ENCODE measurements at places on chromosomes 4 and X.

DNA sequence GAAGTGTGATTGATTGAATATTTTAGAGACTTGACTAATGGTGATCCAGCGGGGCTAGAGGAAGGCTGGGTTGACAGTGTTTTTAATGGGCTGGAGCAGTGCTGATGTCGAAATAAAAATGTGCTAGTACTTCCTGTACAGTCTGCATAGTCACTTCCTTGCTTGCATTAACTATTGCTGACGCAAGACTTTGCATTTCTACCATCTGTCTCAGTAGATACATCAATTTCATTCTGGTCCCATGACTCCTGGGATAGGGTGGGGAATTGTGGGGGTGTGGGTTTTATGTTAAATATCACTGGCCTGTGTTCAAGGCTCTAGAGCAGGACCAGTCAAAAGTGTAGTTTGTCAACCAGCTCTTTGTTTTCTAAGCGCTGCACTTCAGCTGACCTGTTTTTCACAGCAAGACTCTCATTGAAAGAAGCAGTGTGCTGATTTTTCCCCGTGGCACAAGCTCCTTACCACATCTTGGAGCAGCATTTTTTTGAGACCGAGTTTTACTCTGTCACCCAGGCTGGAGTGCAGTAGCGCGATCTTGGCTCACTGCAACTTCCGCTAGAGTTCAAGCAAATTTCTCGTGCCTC lies 35.2 kb upstream of the PHEX start:
- DNase-seq, result no peak

DNA sequence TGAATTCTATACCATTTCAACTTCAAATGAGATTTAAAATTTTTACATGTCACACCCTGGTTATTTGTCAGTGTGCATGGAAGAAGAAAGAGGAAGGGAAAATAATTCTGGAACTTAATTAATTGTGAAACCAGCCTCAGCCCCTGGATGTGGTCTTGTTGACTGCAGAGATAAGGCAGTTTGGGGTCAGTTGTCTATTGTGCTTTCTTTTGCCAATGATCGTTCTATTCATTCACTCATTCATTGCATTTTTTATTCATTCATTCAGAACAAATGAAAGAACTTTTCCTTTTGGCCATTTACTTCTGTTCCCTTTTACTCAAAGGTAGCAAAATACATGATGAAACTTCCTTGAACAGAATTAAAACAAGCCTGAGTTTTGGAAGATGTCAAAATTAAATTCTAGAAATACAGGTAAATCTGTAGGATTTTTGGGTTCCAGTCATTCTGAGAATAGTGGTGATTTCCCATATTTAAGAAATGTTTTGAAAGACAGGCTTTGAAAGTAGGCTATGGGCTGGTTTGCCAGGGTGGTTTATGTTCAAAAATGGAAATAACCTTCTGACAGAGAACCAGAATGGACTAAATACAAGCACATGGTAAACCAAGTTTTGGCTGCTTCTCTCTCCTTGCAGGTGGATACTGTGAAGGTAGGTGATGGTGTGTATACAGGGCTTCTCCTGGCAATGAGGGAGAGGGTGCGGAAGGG lies 35.7 kb downstream of the PARM1 start:
- DNase-seq, result no peak

DNA sequence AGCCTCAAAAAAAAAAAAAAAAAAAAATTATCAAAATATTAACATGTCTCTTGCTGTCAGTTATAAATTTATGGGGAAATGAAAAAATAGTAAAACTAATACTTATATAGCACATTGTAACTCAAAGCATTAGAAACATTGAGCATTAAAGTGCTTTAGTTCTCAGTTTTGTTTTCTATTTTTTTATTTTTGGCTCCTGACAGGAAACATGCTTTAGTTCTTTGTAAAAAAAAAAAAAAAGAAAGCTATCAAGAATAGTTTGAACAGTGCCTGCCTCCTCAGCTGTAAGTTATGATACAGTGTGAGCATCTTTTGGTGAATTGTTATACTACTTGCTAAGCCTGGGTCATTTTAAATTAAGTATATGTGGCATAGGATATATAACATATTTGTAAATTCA lies 5.1 kb upstream of the CENPC start:
- DNase-seq, result no peak

DNA sequence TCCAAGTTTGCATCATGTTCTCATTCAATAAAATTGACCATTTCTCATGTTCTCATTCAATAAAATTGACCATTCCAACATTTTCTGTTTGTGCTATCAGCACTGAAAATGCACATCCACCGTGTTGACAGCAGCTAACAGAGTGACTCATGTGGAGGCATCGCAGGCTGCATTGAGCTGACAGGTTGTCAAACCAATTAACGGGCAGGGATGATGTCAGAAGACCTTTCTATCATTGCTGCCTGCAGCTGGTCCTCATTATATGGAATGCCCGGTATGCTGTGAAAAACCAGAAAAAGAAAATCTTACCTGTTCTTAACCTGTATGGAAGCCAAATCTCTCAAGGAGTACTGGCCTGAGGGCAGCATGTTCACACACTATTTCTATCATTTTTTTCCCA lies 202.0 kb downstream of the SMIM20 start:
- DNase-seq, result no peak

DNA sequence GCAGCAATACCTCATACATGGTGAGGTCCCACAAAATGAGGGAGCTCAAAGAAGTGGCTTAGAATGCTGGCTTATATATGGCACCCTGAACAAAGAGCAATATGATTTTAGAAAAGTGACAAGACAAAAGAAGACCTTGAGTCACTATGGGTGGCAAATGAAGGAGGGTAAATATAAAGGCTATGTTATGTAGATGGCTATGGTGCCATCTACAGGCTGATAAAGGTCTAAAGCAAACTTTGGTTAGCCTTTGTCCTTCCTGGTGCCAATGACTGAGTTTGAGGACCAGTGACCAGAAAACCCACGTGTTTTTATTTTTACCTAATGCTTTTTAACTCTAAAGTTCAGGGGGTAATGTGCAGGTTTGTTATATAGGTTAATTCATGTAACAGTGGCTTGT lies 151.8 kb downstream of the CCNG2 start:
- DNase-seq, result no peak

- no peak for DNase-seq
Observed at GRCh38 chr4:27278615-27279375, 418.2 kb downstream of the STIM2 start.

- DNase-seq, result no peak
Observed at GRCh38 chr4:19945501-19945900, 306.2 kb upstream of the SLIT2 start.

- no peak for DNase-seq
Observed at GRCh38 chrX:118523920-118524319, 28.3 kb downstream of the DOCK11 start.

DNA sequence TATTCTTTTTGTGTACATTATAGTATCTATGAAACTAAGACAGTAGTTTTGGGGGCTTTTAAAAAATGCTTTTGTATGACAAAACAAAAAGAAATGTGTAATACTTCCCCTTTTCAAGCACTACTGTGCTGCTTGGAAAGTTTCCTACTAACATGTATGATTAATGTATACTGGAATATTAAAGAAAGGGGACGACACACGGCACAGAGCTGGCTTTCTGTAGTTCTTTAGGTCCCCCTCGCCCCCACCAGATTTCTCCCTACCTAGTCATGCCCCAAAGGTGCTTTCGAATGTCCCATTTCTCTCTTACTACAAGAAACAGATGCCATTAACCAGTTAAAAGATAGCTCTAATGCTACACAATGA lies 1.6 kb upstream of the AP1S2 start:
- DNase-seq, result no peak

DNA sequence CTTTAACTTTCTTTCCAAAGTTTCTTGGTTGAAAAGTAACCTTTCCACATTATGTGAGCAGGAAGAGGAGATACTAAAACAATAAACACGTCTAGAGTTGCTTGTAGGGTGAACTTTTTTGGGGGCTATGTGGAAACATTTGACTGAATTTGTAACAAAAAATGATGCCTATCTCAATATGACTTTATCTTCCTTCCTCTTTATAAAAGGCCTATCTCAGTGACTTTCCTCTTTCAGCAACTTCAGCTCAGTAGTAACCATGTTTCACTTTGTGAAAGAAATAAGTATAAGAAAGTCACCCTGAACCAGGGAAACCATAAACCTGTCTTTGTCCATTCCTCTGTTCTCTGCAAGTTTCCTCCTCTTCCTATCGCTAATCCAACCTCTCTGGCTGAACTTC lies 124.7 kb upstream of the TMEM164 start:
- no peak for DNase-seq

DNA sequence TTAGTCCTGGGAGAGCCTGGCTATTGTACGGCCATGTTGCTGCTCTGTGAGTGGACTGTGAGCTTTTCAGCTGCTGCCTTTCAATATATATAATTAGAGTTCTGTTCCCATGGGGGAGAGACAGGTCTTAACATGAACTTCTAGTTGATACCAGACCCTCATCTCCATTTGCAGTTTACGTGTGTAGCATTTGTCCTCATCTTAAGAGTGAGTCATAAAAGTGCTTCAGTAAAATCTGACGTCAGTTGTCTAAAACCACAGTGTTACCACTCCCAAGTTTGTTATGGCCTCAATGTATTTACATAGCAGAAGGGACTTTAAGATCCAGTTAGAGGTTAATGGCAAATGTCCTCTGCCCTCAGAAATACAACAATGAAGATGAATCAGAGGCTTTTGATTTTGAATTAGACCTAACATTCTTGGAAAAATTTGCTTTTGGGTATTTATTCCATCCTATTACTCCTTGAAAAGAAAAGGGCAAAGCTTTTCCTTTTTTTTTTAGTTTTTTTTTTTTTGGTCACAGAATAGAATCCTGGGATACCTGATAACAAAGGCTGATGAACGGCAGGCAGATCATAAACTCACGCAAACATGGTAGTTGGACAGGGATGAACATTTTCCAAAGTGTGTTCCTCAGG lies 38.6 kb downstream of the PHOX2B start:
- DNase-seq, result no peak

GRCh38 chr4:54954656-54955388 lies 170.6 kb downstream of the KDR start:
- DNase-seq, result no peak

DNA sequence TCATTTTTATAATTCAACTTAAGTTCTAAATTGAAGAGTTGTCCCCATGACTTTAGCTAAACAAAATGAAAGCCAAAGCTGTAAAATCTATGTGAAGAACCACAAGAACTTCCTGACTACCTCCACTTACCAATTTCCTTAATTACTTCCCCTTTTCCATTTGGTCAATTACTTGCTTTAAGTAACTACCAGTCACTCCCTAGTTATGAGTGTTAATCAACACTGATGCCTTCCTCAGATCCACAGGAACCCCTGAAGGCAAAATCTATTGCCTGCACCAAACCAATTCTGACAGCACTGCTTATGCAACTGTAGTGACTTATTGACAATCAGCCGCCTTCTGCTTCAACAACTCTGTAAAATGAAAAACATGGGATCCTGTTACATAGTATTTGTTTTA lies 10.5 kb downstream of the RBMX start:
- DNase-seq, result no peak

Data from activated T-cell treated with anti-CD3 and anti-CD28 coated beads for 4 hours (primary cell).